ENCODE measurements at places on chromosomes 5 and 9. TPM values are rescaled to one million over a fixed set of nuclear protein-coding genes. Genes with fewer than 3 reads are reported as not detected.

The ACTBL2 gene
- not detected for polyA plus RNA-seq

The C5orf58 gene
- 0.35 TPM for polyA plus RNA-seq

The ARL14EPL gene
- polyA plus RNA-seq = not detected

The RASA1 gene
- polyA plus RNA-seq = 13.4 TPM

The ADRB2 gene
- 3.1 TPM for polyA plus RNA-seq

The C5orf52 gene
- not detected for polyA plus RNA-seq

The DOCK2 gene
- polyA plus RNA-seq = 39.6 TPM

The HK3 gene
- 38.8 TPM for polyA plus RNA-seq

- DNase-seq = no peak
These were observed 119.1 kb downstream of the SLIT3 start for GRCh38 chr5:169181814-169182213.

DNA sequence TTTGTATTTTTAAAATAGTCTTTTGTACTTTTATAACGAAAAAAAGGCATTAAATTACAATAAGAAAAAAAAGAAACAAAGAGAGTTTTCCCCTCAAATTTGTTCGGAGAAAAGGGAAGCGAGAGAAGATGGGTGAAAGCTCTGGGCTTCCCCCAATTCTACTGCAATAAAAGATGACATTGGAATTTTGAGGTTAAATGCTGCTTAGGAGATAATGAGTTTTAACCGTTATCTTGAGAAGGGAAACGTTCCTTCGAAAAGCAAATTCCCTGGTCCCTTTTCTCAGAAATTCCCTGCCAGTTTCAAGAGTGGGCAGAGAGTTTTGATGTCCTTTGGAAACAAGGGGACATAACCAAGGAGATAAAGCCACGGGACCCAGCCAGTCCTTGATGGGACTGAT, 18.4 kb upstream of the ERGIC1 start:
- no peak for DNase-seq

DNA sequence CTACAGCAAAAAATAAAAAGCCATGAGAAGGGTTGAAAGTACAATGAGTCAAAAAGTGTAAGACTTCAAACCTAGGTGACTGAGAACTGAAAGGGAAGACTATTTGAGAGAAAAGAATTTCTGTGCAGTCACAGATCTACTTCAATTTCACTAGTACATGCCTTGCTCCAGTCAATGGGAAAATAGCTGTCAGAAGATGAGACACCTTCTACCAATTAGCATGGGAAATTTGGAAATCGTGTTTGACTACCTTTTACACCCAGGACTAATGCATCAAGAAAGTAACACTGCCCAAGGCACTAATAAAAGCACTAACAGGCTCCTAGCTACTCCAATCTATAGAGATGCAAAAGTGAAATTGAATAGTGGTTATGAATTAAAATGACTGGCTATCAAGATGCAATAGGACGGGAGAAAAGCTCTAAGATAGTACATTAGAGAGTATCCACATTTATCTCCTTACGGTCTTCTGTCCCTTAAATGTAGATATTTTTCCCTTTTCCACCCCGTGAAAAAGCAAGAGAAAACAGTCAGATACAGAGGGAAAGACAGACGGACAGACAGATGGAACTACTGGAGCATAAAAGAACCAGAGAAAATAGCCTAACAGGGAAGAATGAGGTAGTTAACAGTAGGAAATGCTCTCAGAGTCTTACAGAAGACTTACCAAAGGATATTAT, 15.2 kb downstream of the ERP44 start:
- DNase-seq = no peak

- no peak for DNase-seq
These were observed 13.9 kb downstream of the SLC36A1 start for GRCh38 chr5:151461312-151461711.

GRCh38 chr5:79955941-79956670, 35.0 kb downstream of the MTX3 start:
- no peak for DNase-seq

DNA sequence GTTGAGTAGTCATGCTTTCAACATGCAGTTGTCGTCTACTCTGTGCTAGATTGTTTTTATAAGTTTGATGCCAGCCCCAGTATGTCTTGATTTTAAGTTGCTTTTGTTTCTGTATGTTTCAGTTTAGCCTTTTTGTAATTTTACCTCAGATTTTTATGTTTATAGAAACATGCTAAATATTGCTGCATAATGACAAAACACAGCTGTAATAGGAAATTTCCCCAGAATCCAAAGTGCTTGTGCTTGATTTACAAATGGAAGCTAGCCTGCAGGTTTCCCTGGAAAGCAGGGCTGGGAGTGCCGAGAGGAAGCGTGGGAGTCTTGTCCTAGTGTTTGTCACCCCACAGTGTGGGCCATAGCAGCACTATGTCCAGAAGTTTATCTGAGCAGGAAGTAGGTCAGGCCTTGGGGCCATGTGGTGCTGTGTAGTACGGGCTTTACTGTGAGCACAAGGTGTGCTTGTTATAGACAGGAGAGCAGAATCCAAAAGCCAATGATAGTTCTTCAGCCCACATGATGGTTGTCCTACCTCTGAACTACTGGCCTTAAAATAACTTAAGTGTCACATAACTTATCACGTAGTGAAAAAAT, 100.0 kb upstream of the NREP start:
- DNase-seq = no peak

- no peak for DNase-seq
These were observed 46.5 kb downstream of the IQGAP2 start for GRCh38 chr5:76449606-76450005.

GRCh38 chr5:59251627-59252026, 641.9 kb downstream of the PDE4D start:
- DNase-seq = no peak

DNA sequence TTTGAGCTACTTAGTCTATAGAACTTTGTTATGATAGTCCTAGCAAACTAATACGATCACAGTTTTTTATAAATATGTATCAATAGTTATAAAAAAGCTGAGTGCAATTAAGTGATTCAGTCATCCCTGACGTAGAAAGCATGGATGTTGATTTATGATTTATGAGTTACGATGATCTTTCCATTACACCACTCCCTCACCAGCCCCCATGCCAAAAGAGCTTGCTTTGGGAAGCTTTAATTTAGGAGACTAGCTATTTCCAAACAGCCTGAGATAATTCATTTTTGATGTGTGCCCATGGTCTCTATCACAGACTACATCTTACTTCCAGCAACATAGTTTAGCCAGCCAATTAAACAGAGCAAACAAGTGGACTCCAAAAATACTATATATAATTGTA, 256.8 kb downstream of the GABRG2 start:
- no peak for DNase-seq

- no peak for DNase-seq
These were observed 19.8 kb upstream of the NUDT12 start for GRCh38 chr5:103582364-103582763.

DNA sequence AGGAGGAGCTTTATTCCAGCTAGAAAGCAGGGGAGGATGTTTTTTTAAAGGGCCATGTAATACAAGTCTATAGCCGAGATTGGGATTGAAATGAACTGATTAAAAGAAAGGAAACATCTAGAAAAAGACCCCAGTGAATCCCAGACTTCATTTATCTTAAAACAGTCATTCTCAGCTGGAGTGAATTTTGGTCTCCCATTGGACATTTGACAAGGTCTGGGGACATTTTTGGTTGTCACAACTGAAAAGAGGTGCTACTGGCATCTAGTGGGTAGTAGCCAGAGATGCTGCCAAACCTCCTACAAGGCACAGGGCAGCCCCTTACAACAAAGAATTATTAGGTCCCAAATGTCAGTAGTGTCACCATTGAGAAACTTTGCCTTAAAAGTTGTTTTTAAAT, 16.3 kb upstream of the SPINK4 start:
- DNase-seq = no peak

- DNase-seq = no peak
These were observed 39.9 kb downstream of the DOCK8 start for GRCh38 chr9:254516-254915.

DNA sequence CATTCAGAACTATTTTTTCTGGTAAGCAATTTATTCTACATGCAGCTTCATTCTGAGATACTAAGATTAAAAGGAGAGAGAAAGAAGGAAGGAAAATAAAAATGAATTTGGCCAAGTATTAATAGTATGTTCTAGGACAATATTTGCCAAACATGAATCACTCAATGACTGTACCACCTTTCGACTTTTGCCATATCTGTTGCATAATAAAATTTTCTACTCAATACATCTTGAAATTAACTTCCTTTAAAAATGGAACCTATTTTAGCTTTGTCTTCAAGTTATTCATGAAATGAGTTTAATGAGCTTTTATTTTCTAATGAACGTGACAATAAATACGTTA, 111.8 kb downstream of the MARCHF3 start:
- DNase-seq = no peak

DNA sequence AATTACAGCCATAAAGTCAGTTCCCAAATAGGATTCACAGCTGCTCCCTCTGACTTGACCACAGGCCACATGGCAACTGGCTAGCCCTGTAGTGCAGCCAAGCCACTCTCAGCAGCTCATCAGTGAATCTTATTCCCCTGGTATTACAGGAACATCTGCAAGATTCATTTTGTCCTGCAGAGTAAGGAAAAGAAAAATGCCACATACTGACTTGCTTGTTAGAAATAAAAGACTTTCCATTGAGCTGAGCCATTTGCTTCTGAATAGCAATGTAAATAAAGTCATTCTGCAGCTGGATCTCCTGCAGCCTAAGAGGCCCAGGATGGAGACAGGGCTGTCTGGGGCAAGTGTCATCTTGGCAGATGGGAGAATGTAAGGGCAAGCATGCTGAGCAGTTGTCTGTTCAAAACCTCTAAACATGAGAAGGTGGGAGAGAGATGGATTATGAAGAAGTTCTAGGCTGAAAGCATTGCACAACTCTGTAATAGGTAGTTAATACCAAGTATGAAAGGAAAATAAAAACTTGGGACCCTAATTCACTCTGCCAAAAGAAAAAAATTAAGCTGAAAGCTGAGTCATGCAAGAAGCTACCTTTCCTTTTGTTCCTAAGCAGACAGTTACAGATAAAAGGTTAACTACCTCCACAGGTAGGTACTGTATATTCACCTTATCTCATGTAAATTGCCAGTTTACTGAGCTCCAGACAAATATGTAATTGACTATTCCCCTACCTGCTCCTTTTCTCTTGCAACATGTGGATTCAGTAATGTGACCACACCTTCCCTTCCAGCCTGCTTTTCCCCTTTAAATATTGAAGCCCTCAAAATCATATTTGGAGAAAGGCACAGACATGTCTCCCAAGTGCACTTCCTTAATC, 244.4 kb upstream of the RAI14 start:
- DNase-seq = no peak

GRCh38 chr9:92635760-92636159, 34.2 kb downstream of the IPPK start:
- DNase-seq = peak; percentile 28

- peak; percentile 88 for DNase-seq
These were observed 9.7 kb downstream of the SLC12A7 start for GRCh38 chr5:1101961-1102713.

- no peak for DNase-seq
These were observed 41.7 kb downstream of the KLF4 start for GRCh38 chr9:107447834-107448233.

DNA sequence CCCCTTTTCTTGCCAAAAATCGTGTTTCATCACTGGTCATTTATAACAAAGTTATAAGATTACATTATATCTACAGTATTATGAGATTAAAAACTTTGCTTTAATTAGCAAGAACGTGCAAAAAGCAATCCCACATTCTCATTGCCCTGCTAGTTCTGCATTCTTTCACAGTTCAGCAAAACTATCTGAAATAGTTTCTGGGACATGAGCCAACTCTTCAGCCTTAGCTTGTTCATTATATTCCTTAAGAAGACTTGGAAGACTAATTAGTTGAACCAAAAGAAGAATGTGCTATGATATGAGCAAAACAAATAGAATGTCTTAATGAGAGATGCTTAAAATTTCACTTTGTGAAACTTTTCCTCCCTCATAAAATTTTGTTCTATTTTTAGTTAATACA, 76.7 kb downstream of the ITGA1 start:
- no peak for DNase-seq

GRCh38 chr9:134594078-134594941, 47.3 kb upstream of the COL5A1 start:
- DNase-seq = no peak

DNA sequence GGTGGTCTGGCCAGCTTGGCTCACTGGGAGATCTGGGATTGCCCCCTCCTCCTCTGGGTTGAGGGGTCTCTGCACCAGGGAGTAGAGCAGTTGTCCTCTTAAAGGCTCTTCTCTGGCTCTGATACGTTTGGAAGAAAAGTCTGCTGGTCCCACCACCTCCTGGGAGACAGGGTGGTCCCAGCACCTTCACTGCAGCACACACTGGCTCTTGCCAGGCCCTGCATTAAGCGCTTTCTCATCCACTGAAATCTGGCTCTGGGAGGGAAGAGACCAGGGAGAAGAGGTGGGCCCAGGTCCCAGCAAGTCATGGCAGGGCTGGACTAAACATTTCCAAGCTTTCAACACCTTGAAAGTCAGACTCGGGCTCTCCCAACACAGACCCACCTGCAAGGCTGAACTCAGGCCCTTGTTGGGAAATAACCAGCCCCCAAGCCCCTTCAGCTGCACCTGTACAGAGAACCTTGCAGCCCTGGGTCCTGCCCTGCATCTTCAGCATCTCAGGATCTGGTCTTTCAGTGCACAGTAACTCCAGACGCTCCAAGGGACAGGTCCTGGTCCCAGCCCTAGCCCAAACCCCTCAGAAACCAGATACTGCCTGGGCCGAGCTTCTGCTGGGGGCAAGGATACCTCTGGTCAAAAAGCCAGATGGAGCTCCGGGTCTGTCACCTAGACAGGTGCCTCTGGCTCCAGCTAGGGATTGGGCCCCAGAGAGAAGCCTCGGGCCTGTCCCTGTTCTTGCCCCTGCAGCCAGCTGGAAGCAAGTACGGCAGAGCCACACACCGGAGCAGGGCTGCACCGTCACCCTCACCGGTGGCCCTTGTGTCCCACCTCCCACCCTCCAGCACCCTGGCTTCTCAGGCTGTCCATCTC, 134.5 kb downstream of the DAB2IP start:
- no peak for DNase-seq

DNA sequence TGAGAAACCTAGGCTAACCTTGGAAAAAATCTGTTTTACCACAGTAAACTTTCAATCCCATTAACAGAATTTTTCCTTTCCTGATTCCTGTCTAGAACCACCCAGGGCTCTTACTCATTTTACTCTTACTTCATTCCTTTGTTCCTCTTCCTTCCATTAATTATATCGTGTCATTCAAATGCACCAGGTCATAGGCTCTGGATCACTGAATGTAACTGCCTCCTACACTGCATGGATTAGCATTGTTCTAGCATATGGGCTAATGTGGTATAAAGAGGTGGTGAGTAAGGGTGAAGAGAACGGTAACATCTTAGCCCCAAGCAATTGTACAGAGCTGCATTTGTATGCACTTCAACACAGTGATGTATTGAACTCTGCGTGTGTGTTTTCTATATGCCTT, 49.5 kb upstream of the SPINK5 start:
- DNase-seq = no peak

DNA sequence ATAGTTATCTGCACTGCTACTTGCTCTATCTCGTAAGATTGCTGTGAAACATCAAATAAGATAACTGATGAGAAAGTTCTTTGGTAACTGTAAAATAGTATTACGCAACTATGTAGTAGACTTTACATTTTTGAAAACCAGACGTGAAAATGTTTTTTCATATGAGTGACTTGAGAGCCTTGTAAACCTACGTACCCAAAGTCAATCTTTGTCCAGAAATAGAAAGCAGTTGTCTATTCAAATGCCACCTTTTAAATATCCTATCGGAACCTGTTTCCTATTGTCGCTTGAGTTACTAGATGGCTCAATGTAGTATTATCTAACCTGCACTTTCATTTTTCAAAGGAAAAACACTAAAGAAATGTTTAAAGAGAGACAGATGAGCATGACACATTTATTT, 1.6 kb downstream of the FNIP1 start:
- no peak for DNase-seq

All from spleen (tissue), 13 donors.